Calu3 (cell line): ENCODE measurements at places on chromosomes 3 and 15. TPM values are rescaled to one million over a fixed set of nuclear protein-coding genes. Genes with fewer than 3 reads are reported as not detected.
A peak's percentile ranks its signal among the peaks of the same experiment; 100 is the strongest.

GRCh38 chr15:25947323-25948314 is 84.5 kb upstream of the ATP10A start:
- peak; percentile 16 for DNase-seq

- DNase-seq: no peak
Observed at GRCh38 chr3:127988770-127989557, 63.3 kb upstream of the SEC61A1 start.

- no peak for DNase-seq
Observed at GRCh38 chr3:144548346-144548745, 576.7 kb downstream of the DIPK2A start.

GRCh38 chr3:3778216-3778615 is 21.0 kb upstream of the LRRN1 start:
- no peak for DNase-seq

GRCh38 chr3:37940242-37940908 is 50.2 kb upstream of the VILL start:
- DNase-seq: no peak

DNA sequence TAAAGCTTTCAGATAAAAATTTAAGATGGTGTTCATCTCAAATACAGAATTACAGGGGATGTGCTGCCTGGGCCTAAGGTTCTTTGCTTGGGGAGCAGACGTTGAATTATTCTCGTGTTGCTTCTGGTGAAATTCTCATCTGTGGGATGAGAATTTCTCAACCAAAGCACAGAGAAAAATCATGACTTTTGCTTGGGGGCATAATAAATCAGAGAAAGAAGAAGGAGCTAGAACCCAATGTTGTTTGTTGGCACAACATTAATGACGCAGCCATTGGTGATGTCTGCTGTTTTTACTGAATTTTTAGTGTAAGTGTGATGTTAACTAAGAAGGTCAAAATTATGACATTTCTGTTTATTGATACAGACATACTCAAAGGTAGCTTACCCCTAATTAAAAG is 35.7 kb downstream of the P3H2 start:
- no peak for DNase-seq

GRCh38 chr3:132014105-132014504 is 20.7 kb downstream of the CPNE4 start:
- DNase-seq: no peak

DNA sequence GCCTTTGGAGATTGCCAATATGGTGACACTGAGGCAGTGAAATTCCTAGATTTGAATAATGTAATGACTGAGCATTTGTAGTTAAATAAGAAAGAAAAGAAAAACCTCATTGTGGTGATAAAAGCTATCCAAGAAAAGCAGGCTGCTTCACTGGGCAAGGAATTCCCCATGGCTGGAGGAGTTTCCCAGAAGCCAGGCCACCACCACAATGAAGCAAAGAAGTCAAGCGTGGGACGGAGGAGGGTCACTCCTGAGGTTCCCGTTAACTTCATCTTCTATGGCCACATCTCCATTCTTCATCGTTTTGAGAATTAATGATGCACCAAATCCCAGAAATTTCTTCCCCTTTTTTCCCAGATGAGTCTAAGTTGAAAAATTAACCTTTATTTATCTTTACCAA is 185.8 kb upstream of the BCL6 start:
- no peak for DNase-seq

DNA sequence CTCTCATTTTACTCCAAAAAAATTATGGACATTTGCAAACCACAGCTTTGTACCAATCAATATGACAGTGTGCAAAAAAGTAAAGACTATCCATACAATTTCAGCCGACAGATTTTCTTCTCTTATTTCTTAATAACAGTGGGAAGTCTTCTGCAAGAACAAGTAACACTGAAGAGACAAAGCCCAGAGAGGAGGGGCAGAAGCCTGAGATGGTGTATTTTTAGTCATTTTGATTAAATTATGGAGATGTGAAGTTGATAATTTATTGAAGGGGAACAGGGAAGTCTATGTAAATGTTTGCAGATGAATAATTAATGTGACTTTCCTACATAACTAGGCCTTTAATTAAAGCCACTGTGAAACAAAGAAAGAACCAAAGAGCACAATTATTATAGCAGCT is 45.7 kb upstream of the IGSF11 start:
- DNase-seq: no peak

- no peak for DNase-seq
Observed at GRCh38 chr3:170730071-170730812, 139.8 kb downstream of the RPL22L1 start.

GRCh38 chr3:52182196-52182595 is 15.8 kb upstream of the ALAS1 start:
- no peak for DNase-seq

DNA sequence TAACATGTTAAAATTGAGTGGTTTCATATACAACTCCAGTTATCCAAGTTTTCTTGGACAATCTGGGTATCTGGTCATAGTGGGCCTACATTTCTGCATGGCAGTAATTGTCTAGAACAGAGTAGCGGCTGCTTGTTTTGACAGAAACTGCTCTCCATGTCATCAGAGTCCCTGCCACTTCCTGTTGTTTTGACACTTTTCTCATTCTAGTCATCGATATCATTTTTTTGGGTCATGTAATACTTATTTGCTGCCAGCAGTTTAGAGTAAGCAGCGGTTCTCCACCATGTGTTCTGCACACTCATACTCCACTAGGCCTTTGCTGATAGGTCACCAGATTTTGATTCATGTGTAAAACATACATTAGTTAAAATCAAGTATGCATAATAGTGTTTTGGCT is 81.5 kb downstream of the SLC25A26 start:
- no peak for DNase-seq

GRCh38 chr3:45773714-45774449 is 22.5 kb downstream of the SLC6A20 start:
- peak; percentile 19 for DNase-seq

- no peak for DNase-seq
Observed at GRCh38 chr3:141881702-141882101, 5.3 kb downstream of the ATP1B3 start.

- no peak for DNase-seq
Observed at GRCh38 chr3:62374341-62375218, 1.2 kb upstream of the FEZF2 start.

- no peak for DNase-seq
Observed at GRCh38 chr3:411226-411625, 214.7 kb downstream of the CHL1 start.

DNA sequence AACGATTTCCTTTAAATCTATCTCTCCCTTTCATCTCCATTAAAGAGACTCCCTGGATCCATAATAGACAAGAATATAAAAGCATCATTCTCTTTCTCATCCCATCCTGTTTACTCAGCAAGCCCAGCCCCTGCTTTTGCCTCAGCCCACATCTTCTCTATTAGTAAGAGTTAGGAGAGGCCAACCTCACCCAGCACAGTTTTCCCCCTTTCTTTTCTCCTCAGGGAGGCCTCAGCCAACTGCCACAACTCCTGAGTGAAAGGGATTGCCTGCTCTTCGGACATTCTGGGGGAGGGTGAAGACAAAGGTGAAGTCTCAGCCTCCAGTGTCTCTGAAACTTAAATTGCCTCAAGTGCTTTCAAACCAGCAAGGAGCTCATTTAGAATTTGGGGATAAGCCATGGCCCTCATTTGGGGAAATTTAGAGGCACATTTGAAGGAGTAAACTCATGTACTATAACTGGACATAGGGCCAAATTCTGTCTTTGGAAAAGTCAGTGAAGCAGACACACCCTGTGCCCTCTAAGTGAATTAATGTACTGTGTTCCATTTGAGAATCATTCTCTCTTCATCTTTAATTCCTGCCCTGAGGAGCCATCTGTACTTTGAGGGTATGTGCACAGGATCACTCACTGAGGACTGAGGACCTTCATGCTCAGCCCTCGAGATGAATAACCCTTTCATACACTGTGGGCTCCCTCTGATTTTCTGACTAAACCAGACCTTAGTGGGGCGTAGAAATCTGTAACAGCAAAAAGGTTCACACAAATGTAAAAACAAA is 82.5 kb downstream of the SOX2 start:
- no peak for DNase-seq

DNA sequence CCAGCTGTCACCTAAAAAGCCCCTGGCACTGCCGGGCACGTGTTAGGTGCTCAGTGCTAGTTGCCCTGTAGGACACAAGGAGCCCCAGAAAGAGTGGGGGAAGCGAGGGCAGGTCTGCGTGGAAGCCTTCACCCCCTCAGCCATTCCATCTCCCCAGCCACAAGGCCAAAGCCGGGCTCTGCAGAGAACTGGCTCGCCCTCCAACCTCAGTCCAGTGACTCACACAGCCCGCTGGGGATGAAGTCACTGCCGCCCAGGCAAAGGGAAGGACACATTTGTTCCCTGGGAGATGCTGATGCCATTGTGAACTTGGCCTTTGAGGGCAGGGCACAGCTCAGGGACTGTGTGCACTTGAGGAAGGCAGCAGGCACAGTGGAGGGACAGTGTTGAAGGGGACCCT is 48.1 kb downstream of the IQSEC1 start:
- DNase-seq: peak; percentile 68

DNA sequence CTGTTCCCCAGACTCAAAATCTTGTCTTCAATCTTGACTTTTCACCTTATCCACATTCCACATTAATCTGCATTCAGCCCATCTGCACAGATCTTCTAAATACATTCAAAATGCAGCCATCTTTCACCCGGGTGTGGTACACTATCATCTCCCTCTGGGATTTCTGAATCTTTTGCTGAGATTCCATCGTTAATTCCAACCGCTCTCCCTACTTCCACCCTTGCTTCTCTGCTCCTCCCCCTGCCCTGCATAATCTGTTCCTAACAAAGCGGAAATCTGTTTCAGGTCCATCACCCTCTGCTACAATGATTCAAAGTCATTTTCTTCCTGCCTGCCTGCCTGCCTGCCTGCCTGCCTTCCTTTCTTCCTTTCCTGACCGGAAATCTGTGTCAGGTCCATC is 7.9 kb upstream of the GOLGA8B start:
- no peak for DNase-seq

Gene SLC6A6
- total RNA-seq: 46.3 and 48.3 TPM in 2 replicates

Gene TMEM108
- total RNA-seq: not detected in 2 replicates

Gene KPNA4
- 116 and 117 TPM in 2 replicates for total RNA-seq

Gene CCDC14
- 53.0 and 60.6 TPM in 2 replicates for total RNA-seq

Gene GOLGA8S
- total RNA-seq: 0.09 TPM in 1 of 2 replicates, not detected in the other

Gene PPP1R14D
- total RNA-seq: 0.51 and 1.7 TPM in 2 replicates

Gene KCTD6
- total RNA-seq: 10.7 and 11.4 TPM in 2 replicates
